ENCODE measurements at places on chromosomes 6 and 20.

GRCh38 chr6:16058929-16059345, 69.9 kb upstream of the MYLIP start:
- no peak for DNase-seq

DNA sequence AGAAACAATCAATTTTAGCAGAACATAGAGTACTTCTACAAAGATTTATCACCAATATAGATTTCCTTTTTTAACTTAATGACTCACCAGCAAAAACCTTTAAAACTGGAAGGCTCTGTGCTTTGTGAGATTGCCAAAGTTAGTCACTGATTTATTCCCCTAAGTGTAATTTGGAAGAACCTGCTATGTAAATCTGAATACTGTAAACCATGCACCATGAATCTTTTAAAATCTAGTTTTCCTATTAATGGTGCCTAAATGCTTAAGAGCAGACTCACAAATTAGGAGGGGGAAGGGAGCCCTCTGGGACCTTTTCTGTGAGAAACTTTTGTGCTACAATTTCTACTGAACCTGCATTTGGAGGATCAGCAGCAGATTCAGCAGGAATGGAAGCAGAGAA, 57.8 kb upstream of the PNRC1 start:
- no peak for DNase-seq

DNA sequence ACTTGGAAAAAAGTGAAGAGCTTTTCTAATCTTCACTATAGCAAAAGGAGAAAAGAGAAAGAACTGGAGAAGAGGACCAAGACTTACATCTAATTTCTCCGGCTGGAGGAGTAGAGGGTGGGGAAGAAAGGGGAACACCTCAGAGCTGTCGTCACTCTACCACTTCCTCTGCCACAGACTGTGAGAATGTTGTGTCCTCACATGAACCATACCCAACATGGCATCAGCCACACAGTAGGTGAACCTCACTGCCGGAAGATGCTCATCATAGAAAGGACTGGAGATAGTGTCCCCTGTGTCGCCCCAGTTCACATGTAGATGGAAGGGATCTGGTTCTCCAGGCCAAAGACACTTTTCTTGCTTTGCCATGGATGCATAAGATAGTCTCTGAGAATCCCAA, 604.4 kb upstream of the NOX3 start:
- no peak for DNase-seq

GRCh38 chr20:44288252-44288651, 22.8 kb downstream of the FITM2 start:
- peak; percentile 10 for DNase-seq

DNA sequence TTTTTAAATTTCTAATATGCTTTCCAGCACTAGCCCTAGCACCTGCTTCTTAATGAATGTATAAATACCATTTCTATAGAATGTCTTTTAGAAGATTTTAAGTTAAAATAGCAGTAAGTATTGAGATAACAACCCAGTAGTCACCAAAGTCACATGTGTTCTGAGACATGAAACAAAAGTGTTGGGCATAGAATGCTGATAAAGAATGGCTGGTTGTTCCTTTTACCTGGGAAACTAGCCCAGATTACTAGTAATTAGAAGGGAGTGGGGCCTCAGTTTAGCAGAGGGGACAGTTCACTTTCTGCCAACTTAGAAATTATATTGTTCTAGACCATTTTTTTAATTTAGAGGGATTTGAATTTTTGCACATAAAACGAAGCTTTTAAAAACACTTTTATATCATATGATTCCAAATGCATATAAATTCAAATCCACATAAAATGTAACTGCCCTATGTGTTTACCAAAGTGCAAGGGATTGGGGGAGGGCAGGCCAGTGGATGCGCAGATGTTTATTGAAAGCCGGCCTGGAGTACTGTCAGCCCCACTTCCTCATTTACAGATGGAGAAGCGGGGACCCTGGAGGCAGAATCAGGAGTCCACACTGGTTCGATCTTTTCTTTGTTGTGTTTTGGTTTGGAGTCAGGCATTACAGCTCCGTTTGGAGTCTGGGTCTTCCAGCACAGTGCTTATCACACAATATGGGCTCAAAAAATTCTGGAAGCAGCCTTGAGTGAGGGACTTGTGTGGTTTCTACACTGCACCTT, 139.8 kb downstream of the ZDHHC14 start:
- no peak for DNase-seq

GRCh38 chr6:132751306-132751705, 6.4 kb downstream of the VNN2 start:
- DNase-seq: peak; percentile 49

DNA sequence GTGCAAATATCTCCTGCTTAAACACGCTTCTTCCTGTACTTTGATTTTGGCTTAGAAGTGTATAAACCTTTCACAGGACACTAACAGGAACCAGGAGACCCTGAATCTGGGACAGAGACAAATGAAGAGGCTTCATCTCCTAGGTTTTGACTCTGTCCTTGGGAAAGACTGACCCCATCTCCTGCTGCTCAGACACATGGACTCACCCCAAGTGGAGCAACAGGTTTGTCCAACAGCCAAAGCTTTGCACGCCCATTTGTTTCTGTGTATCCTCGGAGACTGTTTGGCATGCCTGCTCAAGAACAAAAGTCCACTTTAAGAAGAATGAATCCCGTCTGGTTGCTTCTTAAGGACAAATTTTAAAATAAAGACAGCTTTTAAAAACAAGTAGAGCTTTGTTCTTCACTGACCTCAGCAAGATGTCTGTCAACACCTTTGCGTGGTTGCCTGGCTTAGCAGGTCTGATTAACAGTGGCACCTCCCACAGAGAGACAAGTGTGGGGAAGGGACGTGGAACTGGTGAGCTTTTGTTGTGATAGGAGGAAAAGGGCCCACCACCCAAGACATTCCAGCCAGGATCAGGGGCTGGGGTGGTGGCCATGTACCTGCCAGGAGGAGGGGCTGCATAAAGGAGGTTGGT, 202.6 kb downstream of the SOD2 start:
- DNase-seq: no peak

DNA sequence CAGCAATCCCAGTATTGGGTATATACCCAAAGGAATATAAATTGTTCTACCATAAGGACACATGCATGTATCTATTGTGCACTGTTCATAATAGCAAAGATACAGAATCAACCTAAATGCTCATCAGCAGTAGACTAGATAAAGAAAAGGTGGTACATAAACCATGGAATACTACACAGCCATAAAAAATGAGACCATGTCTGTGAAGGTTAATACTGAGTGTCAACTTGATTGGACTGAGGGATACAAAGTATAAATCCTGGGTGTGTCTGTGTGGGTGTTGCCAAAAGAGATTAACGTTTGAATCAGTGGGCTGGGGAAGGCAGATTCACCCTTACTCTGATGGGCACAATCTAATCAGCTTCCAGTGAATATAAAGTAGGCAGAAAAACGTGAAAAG, 86.9 kb downstream of the MAN1A1 start:
- no peak for DNase-seq

- peak; percentile 81 for DNase-seq
Observed at GRCh38 chr6:149566410-149567193, 427 bp downstream of the GINM1 start.

DNA sequence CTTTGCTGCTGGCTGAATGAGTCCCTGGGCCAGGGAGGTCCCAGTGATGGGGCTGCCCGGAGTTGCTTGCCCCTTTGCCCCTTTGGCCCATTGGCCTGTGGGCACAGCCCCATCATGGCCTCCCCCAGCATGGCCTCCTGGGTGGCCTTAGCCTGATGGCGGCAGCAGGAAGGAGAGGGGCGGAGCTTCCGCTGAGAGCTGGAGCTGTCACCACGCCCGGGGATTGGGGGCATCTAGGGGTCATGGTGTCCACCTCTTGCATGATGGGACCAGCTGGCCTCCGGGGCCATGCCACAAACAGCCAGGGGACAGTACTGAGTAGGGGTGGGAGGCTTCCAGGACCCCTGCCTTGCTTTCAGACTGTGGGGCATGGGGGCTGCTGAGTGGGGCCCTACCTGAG, 31.5 kb upstream of the GATA5 start:
- no peak for DNase-seq

- no peak for DNase-seq
Observed at GRCh38 chr6:61841958-61842357, 444.1 kb downstream of the KHDRBS2 start.

DNA sequence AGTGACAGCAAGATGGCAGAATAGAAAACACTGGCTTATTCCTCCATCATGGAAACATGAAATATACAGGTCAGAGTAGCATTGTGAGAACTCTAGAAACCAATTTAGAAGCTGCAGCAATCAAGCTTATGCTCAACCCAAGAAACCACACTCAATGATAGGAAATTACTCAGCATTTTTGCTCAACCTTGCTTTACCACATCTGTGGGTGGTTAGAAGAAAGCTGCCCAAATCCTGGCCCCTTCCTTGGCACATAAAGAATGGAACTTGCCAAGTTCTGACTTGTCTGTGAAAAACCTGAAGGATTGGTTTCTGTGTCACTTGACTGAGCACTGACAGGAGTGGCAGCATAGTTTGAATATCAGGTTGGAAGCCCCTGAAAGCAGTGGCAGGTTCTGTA, 108.0 kb upstream of the MOCS1 start:
- DNase-seq: no peak

GRCh38 chr6:52654007-52654406, 16.9 kb upstream of the TMEM14A start:
- no peak for DNase-seq

- DNase-seq: no peak
Observed at GRCh38 chr20:4633379-4633778, 88.3 kb upstream of the PRND start.

DNA sequence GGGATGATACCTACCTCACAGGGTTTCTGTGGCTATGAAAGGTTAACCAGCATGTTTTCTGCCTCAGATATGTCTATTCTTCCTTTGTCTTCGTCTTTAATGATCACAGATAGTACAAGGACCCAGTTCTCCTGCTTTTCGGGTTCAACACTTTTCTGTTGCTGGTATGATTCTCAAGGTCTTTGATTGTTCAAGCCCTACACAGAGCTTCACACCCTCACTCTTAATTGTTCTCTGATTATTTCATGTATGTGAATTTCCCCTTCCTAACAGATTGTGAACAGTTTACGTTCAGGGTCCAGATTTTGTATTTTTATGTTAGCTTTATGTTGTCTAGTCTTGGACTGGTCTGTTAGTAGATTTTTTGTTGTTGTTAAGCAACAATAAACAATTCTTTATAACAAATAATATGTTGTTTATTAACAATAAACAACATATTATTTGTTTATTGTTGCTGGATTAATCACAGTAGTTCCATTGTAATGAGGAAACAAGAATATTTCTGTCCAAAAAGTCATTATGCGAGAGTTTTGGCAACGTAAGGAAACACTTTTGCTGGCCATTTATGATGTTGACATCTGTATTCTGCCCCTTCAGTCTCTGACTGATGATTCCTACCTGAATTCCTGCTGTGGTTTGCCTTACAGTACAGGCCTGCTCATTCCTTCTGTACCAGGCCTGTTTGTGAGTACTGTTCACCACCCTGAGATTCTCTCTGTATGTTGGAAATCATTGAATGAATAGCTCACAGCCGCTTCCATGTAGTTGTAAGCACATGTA, 27.2 kb upstream of the TULP4 start:
- no peak for DNase-seq

GRCh38 chr6:154319231-154319858, 37.3 kb downstream of the IPCEF1 start:
- DNase-seq: no peak

DNA sequence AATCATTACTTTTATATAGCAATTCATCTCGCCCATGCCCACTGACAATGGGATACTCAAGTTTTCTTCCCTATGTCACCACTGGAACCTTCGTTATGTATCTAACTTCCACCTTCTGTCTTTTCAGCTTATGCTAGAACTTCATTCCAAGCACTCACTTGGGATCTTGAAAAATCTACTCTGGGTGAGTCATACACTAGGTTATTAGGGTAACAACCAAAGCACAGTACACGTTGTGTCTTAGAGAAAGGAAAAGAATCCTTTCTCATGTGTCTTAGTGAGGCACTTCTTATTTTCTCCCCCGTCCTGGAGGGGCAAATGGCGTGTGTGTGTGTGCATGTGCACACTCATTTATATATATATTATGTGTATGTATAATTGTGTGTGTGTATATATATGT, 18.3 kb upstream of the FAM162B start:
- DNase-seq: no peak

DNA sequence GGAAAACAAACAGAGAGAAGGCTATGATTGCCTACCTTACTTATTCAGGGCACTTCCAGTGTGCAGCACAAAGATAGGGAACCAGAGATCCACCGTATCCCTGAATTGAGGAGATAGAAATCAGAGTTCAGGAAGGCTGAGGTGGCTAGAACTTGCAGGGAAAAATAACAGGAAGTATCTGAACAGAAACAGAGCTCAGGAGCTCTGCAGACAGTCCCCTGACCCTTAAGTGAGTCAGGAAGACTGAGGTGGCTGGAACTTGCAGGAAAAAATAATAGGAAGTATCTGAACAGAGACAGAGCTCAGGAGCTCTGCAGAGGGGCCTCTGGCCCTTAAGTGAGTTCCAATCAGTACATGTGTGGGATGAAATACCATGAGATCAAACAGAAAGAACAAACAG, 65.4 kb downstream of the RPRD1B start:
- DNase-seq: no peak

DNA sequence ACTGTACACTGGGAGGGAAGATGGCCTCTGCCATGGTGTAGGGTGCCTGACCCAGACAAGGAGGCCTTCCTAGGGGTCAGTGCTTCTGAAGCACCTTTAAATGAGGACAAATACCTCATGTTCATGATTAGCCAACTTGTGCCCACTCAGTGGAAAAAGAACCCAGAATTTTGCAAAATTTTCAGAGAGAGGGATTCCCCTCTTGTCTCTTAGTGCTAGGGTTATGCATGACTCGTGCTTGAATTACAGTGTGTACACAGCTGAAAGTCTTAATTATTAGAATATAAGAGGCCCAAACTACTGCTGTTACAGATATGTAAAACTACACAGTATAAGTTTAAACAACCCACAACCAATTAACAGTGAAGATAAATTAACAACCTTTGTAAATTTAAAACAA, 38.0 kb downstream of the HLA-G start:
- no peak for DNase-seq

DNA sequence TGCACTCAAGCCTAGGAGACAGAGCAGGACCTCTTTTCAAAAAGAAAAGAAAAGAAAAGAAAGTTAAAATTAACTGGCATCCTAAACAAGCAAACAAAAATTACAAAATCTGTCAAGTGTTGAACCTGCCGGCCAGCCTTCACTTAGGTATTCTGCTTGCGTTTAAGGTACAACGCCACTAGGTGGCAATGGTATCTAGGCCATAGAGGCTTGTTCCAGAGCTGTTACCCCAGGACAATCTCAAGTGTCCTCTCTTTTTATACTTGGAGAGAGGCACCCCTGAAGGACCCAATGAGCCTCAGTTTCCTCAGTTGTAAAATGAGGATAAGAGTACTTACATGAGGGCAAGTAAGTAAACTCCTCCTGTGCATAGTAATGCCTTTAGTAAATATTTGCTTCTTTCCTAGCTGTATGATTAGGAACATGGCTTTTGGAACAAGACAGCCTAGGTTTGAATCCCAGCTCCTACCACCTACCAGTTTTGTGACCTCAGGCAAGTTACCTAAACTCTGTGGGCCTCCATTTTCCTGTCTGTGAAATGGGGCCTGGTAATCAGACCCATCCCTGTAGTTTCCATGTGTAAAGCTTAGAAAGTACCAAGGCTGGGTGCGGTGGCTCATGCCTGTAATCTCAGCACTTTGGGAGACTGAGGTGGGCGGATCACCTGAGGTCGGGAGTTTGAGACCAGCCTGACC, 5.8 kb upstream of the PACSIN1 start:
- DNase-seq: peak; percentile 78
